ENCODE measurements at places on chromosomes 12 and 14.

- DNase-seq: peak; percentile 53
Measured at GRCh38 chr12:14211947-14212387, 153.5 kb upstream of the ATF7IP start.

DNA sequence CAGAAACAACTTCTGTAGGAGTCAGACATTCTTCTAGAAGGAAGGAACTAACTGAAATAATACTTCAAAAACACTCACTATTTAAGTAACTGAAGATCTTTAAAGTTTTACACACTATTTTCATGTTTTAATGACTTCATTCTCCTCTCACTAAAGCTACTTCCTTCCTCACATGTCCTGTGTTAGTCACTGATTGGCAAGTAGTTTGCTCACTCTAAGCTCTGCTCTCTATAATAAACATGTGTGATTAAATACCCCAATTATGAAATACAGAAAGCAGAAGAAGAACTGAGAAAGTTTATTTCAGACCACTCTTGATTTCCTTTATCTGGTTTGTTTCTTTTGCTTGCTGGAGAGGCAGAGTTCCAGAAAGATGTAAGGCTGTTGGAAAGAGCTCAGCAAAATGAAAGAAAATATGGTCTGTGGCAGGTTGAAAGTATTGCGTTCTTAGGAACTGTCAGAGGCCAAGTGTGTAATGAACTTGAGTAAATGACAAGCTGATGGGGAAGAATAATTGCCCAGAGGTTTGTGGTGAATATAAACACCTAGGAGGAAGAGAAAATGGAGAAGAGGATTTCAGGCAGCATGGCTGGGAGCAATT is 522.0 kb upstream of the SEL1L start:
- DNase-seq: no peak

DNA sequence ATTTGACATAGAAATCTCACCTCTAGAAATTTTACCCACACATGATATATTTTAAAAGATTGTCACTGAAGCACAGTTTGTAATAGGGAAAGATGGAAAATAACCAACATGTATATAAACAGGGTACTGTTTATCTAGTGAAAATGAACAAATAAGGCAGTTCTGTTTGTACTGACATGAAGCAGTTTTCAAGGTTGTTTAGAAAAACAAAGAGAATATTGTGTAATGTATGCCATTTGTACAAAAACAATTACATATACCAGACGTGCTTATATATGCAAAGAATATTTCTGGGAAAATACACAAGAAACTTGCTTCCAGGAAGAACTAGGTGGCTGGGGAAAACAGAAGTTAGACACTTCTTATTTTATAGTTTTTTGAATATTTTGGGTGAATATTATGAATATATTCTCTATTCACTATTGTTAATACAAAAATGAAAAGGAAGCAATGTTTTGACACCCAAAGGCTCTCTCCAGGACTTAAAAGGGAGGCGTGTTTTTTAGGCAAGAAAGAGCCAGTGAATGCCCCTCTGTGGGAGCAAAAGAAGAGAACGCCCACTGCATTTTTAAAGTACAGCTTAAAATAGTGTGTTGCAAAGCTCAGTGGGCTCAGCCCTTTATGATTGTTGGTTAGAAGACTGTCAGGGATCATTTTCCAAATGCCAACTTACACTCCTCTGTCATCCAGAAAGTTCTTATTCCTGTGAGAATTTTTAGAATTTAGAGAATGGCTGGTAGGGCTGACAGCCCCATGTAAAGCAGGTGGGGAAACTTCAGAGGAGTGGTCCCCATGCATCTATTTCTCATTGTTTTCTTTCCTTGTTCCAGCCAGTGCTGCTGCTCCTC is 59.6 kb upstream of the FERMT2 start:
- DNase-seq: no peak

- no peak for DNase-seq
Measured at GRCh38 chr12:128178565-128178964, 88.4 kb upstream of the TMEM132C start.

- DNase-seq: no peak
Measured at GRCh38 chr12:2294651-2295475, 242.1 kb downstream of the CACNA1C start.

GRCh38 chr14:101030586-101030985 is 127.1 kb upstream of the RTL1 start:
- no peak for DNase-seq

GRCh38 chr14:50619569-50620141 is 48.5 kb downstream of the SAV1 start:
- peak; percentile 51 for DNase-seq

GRCh38 chr14:68627868-68628604 is 164.8 kb downstream of the ZFP36L1 start:
- DNase-seq: peak; percentile 86

DNA sequence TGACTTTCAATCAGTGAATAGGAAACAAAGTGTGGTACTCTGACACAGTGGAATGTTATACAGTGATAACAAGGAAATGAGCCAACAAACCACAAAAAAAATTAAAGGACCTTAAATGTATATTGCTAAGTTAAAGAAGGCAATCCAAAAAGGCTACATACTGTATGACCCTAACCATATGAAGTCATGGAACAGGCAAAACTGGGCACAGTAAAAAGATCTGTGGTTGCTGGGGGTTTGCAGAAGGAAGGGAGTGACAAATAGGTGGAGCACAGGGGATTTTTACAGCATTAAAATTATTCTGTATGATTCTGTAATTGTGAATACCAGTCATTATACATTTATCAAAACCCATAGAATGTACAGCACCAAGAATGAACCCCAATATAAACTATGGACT is 112.6 kb downstream of the KCNC2 start:
- no peak for DNase-seq

DNA sequence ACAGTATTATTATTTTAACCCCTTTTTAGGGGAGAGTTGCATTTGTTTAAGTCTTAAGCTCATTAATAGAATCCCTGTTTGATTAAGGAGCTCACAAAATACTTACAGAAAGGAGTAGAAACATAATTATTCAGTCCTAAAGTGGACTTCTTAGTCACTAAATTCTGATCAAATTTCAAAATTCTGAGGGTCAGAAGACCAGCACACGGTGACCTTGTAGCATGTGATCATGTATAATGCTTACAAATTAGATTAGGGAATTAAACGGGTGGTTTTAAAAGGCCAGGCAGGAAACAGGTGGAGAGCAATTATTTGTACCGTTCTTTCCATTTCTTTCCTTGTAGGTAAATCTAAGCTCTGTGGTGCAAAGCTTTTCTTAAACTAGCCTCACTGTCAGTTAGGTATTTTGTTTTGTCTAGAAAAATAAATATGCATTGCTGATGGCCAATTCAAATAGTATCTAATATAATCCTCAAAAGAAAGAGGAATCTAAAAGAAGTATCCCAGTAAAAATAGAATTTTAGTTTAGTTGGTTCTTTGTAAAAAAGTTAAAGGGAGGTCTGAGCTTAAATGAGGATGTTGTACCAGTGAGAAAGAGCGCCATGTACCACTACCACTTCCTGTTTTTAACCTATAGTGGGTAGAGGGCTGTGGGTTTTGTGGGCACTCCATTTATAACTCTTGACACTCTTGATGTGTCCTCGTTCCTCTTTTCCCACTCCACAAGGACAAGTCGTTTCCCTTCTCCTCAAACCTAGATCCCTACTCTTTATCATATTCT is 51.1 kb downstream of the SLC38A1 start:
- peak; percentile 24 for DNase-seq

- DNase-seq: no peak
Measured at GRCh38 chr12:33605757-33606156, 166.1 kb upstream of the SYT10 start.

DNA sequence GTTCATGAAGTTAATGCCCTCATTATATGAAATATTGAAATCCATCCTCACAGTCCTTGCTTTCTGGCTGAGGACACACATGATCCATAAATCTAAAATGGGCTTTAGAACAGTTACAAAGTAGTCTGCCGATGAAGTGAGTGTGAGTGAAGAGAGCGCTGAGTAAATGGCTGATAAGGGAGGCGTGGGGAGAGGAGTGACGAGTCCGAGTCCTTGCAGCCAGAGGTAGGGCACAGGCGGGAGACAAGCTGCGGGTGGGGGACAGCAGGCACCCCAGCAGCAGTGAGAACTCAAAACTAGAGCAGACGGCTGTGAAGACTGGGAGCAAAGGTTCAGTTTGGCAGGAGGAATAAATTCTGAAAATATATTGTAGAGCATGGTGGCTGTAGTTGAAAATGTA is 140.1 kb upstream of the ATP2B1 start:
- no peak for DNase-seq

GRCh38 chr12:131195796-131196195 is 242.1 kb downstream of the ADGRD1 start:
- no peak for DNase-seq

DNA sequence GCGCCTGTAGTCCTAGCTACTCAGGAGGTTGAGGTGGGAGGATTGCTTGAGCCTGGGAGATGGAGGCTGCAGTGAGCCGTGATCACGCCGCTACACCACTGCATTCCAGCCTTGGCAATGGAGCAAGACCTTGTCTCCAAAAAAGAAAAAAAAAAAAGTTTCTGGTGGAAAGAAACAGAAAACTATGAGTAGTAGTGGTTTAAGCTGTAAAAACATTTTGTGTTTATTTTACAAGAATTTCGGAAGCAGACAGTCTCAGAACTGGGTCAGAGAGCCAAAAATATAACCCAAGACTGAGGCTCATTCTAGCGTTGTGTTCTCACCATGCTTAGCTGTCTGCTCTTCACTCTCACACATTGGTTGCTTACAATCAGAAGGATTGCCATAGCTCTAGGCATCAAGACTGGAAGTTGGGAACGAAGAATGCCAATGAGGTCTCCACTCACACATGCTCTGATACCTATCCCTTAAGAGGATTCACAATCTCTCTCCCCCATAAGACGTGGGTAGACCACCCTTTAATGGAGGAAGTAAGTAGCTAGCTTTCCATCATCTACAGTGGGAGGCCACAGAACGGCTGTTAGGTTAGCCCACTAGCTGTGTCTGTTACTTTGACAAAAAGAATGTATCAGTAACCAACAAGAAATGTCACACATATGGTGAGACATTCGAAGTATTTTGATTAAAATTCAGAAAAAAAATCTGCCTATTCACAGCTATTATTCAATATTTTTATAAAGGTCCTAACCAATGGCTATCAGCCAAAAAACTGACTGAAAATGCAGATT is 117.6 kb upstream of the RASSF8 start:
- no peak for DNase-seq

- DNase-seq: no peak
Measured at GRCh38 chr12:127516467-127516866, 750.5 kb upstream of the TMEM132C start.

- DNase-seq: no peak
Measured at GRCh38 chr12:103769240-103769945, 71.6 kb downstream of the NT5DC3 start.

GRCh38 chr12:109752117-109753053 is 38.8 kb downstream of the FAM222A start:
- no peak for DNase-seq

GRCh38 chr12:108553799-108554198 is 7.2 kb downstream of the SART3 start:
- no peak for DNase-seq

- no peak for DNase-seq
Measured at GRCh38 chr12:14826491-14826890, 12.5 kb upstream of the SMCO3 start.

- no peak for DNase-seq
Measured at GRCh38 chr14:77598366-77599070, 17.9 kb downstream of the SPTLC2 start.

- DNase-seq: no peak
Measured at GRCh38 chr14:98694541-98694940, 577.5 kb downstream of the BCL11B start.

- DNase-seq: no peak
Measured at GRCh38 chr12:122985338-122986257, 5.1 kb downstream of the ARL6IP4 start.

DNA sequence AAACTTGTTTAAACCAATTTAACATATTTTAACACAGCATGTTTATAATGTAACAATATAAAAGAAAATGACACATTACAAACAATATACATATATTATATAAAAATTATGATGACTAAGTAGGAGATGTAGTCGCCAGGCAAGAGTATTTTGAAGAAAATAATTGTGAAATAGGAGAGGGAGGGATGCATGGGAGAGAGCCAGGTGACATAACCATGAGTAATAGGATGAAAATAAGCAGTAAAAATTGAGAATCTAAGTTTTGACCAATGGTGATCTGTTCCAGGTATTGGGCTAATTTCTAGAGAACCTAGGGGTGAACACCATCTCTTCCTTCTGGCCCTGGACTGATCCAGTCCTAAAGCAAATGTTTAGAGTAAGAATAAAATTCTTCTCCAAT is 315.2 kb upstream of the G2E3 start:
- DNase-seq: no peak

DNA sequence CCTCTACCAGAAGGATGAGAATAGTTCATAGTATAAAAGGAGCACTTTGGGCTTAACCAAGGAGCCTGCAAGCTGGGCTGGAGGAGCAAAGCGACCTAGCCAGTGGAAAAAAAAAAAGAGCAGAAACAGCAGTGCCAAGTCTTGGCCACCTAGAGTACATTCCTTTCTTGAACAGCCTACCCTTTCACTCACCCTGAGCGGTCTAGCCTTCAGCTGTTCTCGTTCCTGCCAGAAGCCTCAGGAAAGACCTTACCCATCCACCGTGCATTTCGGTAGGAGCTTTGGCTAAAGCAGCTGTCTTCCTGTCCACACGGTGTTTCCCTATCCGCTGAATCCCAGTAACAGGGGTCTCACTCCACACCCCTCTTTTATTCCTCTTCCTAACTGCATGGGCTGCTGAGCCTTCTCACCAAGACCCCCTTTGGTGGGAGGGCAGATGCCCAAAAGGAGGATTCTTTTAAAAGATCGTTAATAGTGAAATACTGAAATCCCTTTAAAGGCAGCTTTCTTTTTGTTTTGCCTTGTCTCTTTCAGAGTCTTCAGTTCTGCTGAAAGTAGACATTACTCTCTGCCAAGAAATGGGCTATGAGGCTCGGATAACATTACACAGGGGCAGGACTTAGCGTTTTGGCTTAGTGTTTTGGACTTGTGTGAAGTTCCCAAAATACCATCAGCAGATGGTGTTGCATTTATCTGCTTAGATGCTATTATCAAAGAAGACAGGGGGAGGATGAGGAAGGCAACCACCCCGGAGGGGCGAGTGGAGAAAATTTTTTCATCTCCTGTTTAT is 88.5 kb upstream of the METAP2 start:
- peak; percentile 12 for DNase-seq

- no peak for DNase-seq
Measured at GRCh38 chr12:94805749-94806529, 155.6 kb upstream of the TMCC3 start.

GRCh38 chr14:79383031-79383430 is 828.3 kb downstream of the DIO2 start:
- DNase-seq: no peak

DNA sequence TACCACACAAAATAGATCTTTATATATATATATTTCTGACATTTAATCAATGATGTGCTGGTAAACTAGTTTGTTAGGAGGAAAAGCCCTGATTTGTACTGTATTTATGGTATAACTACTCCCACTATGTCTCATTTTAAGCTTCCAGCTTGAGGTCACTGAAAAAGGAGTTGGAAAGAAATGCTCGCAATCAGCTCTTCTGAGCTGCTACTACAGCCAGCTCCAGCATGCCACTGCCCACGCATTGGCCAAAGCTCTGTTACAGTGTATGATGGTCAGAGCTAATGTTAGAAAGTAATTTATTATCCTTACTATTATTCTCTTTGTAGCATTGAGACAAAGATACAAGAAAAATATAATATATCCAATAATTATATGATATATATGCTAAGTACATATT is 55.0 kb upstream of the PCED1B start:
- DNase-seq: no peak
